ENCODE measurements at places on chromosomes 4 and X.

DNA sequence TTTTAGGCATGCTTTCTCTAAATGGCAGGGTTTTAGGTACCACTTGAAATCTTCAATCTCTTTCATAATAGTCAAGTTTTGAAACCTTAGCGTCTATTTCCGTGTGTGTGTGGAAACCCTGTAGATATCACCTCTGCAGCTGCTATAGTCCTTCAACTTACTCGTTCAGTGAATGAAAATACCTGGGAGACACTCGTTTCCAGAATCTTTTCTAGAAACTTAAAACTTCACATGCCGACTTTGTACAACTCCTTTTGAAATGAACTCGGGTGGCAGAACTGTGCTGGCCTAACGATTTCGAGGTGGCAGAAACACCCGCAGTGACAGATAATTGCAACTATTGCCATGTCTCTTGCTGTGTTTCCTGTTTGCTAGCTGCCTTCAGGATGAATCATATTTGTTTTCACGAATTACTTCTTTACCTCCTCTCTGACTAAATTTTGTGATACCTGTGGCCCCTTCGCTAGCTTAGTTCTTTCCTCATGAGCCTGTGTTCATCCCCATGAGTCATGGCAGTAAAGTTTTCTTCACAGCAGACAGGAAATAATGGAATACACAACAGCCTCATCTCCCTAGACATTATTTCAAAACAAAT is 104.7 kb upstream of the SMIM10 start:
- no peak for DNase-seq

DNA sequence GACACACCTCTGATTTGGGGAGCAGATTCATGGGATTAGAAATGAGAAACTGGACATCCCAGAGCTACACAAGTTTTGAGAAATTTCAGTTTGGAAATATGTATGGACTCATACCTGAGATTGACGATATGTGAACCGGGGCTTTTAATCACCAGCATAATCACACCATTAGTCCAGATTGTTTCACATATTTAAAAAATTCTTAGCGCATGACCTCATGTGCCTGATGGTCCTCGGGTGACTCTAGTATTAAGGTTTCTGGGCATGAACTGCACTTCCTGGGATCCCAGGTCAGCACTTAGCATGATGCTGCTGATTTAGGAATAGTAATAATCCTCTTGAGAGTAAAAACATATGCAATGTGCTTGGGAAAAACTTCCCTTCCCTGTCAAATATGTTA is 91.9 kb upstream of the BCOR start:
- DNase-seq = no peak

DNA sequence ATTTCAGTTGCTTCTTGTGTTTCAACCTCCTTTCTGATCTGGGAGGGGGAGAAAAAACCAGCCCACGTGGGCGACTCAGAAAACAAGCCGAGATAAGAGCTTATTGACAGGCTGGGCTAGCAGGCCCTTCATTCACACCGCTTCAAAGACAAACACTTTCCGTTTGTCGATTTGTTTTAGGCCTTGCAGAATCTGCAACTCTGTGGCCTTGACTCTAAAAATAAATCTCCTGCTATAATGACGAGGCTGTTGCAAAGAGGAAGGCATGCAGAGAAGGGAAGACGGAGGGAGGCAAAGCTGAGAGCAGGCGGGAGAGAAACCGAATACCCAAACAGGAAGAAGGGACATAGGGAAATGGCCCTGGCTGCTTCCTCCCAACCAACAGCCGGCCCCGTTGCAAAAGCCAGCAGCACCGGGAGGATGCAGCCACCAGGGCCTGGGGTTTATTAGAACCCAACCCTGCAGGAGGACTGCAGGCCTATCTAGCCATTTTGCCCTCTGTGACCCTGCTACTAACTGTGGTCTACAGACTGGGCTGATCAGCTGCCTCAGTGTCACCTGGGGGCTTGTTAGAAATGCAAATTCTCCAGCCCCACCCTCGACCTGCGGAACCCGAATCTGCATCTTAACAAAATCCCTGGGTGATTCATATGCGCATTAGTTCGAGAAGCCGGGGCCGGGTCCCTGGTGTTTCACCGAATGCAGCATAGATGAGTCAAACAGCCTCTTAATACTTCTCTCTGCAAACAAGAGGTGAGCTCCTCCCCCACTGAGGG is 325.5 kb downstream of the BCOR start:
- DNase-seq = no peak

GRCh38 chrX:79452881-79453280 is 85.7 kb upstream of the ITM2A start:
- DNase-seq = no peak

GRCh38 chr4:40251366-40251765 is 54.5 kb downstream of the RHOH start:
- no peak for DNase-seq

- no peak for DNase-seq
Measured at GRCh38 chrX:132046533-132046932, 23.4 kb downstream of the STK26 start.

DNA sequence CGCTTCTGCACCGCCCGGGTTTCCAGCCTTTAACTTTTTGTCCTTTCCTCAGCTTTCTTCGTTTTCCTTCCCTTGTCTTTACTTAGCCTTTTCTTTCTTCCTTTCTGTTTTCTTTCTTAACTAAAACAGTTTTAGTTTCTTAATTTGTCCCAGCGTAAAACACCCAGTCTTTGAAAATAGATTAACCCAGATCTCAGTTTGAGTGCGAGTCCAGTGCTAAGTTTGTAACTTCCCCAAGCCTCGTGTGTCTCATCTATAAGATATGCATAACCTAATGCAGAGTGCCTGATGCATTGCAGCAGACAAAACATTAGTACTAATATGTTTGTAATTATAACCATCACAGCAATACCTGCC is 460 bp upstream of the GEMIN8 start:
- DNase-seq = no peak

Data from sciatic nerve (tissue), 2 donors.